Amniotic epithelial cell (primary cell): ENCODE measurements at places on chromosomes 2 and 18.
A peak's percentile ranks its signal among the peaks of the same experiment; 100 is the strongest.

DNA sequence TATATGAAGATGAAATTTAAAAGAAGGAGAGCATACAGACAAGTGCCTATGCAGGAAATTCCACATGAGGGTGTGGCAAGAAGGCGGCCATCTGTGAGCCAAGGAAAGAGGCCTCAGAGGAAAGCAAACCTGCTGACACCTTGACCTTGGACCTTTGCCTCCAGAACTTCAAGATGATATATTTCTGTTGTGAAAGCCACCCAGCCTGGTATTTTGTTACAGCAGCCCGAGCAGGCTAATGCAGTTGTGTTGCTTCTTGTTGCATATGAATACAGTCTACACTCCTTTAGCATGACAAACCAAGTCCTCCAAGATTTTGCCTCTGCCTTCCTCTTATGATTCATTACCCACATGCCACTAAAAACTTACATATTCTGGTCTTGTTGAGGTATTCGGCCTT lies 374.8 kb upstream of the TRIB2 start:
- DNase-seq: no peak

DNA sequence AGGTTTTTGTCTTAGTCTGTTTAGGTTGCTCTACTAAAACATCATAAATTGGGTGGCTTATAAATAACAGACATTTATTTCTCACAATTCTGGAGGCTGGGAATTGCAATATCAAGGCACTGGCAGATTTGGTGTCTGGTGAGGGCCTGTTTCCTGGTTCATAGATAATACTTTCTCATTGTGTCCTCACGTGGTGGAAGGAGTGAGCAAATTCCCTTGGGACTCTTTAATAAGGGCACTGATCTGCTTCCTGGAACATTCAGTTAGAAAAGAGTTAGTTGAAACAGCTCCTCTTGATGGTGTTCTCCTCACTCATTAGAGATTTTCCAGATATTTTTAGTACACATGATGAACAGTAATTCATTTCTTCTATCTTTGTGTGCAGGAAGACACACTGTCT lies 22.3 kb downstream of the COL4A3 start:
- no peak for DNase-seq

GRCh38 chr2:148300544-148300943 lies 279.7 kb downstream of the MBD5 start:
- peak; percentile 40 for DNase-seq

- DNase-seq: no peak
Observed at GRCh38 chr2:136225950-136226835, 108.2 kb upstream of the CXCR4 start.

DNA sequence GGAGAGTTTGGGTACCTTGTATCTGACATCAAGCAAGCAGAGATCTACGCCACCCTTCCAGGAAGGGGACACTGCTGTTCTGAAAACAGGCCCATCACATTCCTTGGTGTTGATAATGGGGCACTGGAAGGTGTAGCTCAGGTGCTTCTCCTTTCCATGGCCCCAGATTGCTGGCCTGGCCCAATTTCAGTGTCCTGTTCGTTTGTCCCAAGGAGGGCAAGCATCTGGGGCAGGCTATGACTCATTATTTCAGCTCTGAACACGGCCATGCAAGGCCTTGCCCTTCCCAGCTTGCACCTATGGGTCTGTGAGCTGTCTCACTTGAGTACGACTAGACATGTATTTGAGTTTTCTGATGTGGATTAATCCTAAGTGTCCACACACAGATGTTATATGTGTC lies 101.5 kb downstream of the FHOD3 start:
- DNase-seq: no peak

GRCh38 chr2:224630659-224631550 lies 45.7 kb upstream of the CUL3 start:
- DNase-seq: peak; percentile 70

GRCh38 chr2:70161069-70161534 lies 29.7 kb downstream of the C2orf42 start:
- no peak for DNase-seq

DNA sequence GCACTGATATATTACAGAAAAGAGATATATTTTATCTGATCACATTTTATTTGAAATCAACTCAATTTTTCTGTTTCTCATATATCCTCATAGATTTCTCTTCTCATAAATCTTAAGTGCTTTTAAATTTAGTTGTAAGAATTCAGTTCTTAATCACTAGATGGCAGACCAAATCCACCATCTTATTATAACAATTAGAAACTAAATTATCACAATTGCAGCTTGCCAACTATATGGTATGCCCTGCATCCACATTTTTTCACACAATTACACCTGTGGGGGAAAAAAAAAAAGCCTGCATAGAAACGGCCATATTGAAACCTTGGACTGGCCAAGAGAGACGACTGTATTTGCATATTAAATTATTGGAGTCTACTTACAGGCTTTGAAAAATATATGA lies 64.4 kb downstream of the COL5A2 start:
- DNase-seq: peak; percentile 55

DNA sequence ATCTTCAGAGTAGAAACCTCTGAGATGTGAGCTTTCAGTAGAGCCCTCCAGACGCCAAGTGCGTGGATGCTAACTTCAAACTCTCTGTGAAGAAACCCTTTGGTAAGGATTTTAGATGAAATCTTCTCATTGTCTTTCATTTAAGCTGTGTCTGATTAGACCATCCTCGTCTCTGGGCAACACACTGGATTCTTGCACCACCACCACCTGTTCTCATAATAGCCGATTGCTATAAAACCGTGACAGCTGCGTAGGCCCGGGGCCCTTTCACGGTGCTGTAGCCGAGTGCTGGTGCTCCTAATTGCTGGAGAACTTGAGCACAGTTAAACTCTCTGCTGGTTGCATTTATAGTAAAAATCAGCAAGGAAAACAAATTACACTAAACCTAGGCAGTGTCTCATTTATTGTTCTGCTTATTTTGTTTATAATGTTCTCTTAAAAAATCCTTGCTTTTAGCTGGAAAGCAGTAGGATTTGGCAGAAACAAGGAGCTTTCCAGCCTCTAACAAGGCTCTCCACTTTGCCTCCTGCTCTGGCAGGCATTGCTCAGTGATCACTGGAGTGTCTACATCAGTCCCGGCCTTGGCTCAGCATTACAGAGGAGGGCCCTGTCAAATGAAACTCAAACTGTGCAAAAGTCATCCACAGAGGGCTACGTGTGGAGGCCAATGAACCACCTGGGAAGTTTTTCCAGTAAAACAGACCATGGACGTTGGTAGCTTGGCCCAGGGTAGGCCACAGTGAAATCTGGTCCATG lies 40.9 kb upstream of the MBP start:
- DNase-seq: no peak

DNA sequence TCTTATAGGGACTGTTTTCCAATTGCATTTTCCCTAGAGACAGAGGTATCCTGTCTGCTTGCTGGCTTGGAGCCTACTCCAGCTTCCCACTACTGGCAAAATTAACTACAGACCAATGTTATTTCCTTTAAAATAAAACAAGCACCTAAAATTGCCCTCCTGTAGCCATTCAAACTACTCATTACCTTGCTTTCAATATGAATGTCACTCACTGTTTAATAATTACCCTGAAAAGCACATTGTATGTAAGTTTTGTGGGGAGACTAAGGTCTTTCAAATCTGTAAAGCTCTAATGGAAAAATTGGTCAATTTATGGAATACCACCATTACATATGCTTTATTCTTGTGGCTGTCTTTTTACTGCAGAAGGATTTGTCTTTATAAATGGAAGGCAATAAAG lies 87.3 kb downstream of the DOCK10 start:
- DNase-seq: no peak

GRCh38 chr18:62420151-62420512 lies 95.0 kb downstream of the TNFRSF11A start:
- DNase-seq: peak; percentile 29

- no peak for DNase-seq
Observed at GRCh38 chr2:176159663-176160250, 2.6 kb downstream of the HOXD3 start.

- DNase-seq: no peak
Observed at GRCh38 chr2:240286596-240286995, 146.1 kb upstream of the OTOS start.

- DNase-seq: no peak
Observed at GRCh38 chr2:170498619-170499018, 216.5 kb upstream of the SP5 start.

DNA sequence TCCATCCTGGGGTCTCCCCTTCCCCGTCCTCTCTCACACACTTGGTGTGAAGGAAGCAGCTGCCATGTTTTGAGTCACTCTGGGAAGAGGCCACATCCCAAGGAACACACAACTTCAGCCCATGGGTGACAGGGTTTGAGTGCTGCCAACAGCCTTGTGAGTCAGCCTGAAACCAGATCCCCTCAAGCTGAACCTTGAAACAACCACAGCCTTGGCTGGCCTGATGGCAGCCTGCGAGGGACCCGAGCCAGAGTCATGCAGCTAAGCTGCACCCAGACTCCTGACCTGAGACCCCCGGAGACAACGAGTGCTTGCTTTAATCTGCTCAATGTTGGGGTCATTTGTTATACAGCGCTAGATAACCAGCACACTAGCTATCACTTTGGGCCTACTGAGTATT lies 19.3 kb upstream of the MC2R start:
- DNase-seq: no peak

DNA sequence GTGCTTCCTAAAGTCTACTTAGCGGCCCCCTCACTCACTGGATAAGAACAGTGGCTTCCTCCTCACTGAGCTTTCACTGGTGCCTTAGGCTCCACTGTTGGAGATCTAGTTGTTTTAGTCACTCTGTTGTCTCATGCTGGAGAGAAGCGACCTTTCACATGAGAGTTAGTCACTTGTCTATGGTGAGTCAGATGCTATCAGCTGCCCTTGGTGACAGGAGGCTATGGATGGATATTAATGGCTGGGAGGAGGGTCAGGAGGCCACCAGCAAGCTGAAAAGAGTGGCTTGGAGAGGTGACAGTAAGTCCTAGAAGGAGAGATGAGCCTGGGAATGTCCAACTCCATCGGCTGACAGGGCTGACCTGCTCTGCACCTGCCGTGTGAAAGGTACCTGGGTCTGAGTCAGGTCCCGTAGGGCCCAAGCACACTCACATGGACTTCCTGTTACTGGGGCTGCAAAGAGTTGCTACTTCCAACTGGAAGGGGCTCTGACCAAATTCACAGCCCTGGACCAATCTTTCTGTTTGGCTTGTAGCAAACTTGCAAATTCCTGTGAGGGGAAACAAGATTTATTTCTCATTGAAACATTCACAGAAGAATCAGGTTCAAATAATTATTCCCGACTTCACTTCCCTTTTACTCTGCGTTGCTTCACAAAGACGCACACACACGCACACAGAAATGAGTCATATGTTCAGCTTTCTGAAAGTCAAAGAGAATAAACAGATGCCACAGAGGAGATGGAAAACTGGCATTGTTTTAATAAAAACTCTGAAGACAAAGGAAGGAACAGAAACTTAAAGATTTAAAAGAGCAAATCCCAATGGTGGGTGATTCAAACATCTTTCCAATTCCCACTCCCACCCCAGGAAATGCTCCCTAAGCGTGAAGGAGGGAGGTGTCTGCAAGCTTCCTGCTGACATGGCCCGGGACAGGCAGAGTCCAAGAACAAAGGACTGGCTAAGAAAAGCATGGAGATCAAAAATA lies 203.5 kb upstream of the TWIST2 start:
- peak; percentile 91 for DNase-seq

- no peak for DNase-seq
Observed at GRCh38 chr18:76445741-76446232, 49.3 kb downstream of the ZNF516 start.

GRCh38 chr2:65081232-65081685 lies 25.0 kb downstream of the CEP68 start:
- no peak for DNase-seq

- no peak for DNase-seq
Observed at GRCh38 chr2:238493880-238494572, 67.3 kb downstream of the ASB1 start.

DNA sequence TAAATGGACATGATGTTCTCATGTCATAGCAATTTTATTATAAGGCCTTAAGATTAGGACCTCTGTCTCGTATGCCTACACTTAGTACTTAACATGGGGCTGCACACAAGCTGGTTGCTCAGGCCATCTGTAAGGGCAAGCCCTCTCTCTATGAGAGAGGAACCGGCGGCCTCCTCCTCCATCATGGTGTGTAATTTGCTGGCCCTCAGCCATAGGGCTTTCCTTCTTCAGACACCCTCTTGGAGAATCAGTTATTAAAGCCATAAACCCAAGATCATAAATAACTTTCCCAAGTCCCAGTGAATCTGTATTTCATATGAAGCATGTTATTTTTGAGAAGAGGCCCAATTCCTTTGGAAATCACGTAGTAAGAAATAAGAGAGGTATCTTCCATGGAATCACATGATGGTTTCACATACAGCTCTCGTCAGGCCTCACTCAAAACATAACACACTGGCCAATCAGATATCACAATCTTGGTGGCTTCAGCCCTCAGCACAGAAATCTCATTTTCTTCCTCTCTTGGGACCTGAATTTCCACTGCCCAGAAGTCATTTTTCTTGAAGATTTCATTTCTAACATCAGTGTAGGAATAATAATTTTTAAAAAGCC lies 92.6 kb downstream of the RDH14 start:
- DNase-seq: no peak

- DNase-seq: no peak
Observed at GRCh38 chr18:75316826-75317225, 106.2 kb downstream of the TSHZ1 start.

DNA sequence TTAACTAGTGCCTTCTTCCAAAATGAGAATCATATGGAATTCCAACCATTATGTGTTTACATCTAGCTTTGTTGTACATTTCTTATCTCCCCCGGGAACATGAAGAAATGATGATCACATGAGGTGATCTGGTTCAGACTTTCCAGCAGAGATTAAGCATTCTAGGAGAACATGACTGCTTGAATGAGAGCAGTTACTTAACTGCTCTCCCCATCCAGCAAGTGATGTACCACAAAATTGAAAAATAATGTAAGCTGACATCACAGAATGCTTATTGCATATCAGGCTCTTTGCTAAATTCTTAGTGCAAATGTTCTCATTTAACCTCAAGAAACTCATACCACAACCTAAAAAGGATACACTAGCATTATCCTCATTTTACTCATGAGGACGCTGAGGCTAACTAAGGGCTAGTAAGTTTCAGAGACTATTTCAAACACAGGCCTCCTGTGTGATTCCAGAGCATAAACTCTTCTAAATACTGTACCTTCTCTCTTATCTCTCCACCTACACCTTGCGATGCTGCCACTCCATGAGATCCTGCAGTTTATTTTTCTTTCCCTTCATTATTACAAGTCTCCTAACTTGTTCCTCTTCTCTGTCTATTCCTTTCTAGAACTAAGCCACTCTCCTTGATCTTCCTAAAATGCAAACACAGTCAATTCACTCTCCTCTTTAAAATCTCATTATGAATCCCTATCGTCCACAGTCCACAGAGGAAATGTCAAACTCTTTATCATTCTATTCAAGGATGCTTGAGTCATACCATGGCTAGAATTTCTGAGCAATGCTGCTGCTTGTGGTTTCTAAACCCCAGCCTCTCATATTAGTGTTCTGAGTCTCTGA lies 1224.8 kb upstream of the ZEB2 start:
- DNase-seq: peak; percentile 94

- no peak for DNase-seq
Observed at GRCh38 chr2:85748985-85749875, 4.6 kb upstream of the ATOH8 start.

- peak; percentile 57 for DNase-seq
Observed at GRCh38 chr2:180000434-180000833, 6.7 kb downstream of the CWC22 start.
